Left kidney (tissue), 8 donors: ENCODE measurements at places on chromosomes 7 and 10. TPM values are rescaled to one million over a fixed set of nuclear protein-coding genes. Genes with fewer than 3 reads are reported as not detected.

Gene ASB15
- polyA plus RNA-seq = 2.5 TPM

Gene PRF1
- 0.20 TPM for polyA plus RNA-seq

- DNase-seq = no peak
Measured at GRCh38 chr10:62052276-62052675, 150.8 kb downstream of the ARID5B start.

DNA sequence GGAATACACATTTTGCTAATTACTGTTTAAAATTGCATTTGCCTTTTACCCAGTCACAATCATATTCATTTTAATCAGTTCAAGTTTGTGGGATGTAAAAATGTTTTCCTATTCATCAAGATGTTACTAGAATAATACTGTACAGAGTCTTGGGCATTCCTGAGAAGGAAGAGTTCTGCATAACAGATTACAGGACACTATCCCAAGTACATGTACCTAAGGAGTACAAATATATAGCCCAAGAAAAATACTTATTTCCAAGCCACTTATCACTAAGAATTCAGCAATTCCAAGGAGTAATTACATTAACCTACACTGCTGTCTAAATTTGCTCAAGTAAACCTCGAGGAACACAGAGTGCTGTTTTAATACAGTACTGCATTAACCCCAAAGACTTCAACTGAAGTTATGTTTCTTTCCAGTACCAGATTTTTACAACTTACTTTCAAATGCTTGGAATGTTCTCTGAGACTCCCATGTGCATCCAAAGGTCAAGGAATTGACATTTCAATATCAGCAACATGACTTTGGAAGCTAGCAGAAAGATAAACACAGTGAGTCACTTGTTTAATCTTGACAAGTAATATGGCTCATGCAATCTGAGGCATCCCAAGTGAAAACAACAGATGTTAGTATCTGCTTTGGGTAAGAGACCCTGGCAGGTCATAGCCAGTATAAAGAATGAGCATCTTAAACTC, 125.4 kb upstream of the BET1 start:
- DNase-seq = no peak

DNA sequence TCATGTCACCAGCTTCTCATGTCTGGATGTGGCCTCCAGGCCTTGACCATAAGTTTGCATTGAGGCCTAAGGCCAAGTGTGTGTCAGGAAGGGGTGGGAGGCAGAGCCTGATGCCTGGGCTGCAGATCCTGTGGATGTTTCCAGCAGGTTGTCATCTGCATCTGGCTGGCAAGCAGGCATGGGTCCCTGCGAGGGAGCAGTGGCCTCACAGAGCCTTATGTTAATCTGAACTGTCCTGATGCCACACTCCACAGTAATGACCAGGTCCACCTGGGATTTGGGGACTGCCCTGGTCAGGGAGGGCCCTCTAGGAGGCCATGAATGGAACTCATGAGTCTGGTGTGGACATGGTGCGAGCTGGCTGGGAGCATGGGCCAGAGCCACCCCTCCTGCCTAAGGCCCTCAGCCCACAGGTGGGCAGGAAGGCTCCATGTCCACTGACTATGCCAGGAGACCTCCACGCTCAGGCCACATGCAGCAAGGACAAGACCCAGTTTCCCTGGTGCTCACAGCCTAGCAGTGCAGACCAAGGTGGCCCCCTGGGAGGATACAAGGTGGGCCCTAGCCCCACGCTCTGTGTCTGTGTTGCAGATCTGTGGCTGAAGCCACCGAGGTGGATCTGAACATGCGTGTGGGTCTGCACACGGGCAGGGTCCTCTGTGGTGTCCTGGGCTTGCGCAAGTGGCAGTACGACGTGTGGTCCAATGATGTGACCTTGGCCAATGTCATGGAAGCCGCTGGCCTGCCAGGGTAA, 83.1 kb downstream of the ADCY1 start:
- DNase-seq = no peak

GRCh38 chr7:107967420-107967819, 35.5 kb downstream of the LAMB1 start:
- DNase-seq = no peak

GRCh38 chr7:24834128-24834798, 77.0 kb upstream of the GSDME start:
- DNase-seq = no peak

GRCh38 chr10:102384053-102384452, 11.5 kb upstream of the NFKB2 start:
- DNase-seq = no peak

GRCh38 chr7:124089621-124090020, 56.8 kb upstream of the TMEM229A start:
- DNase-seq = no peak

DNA sequence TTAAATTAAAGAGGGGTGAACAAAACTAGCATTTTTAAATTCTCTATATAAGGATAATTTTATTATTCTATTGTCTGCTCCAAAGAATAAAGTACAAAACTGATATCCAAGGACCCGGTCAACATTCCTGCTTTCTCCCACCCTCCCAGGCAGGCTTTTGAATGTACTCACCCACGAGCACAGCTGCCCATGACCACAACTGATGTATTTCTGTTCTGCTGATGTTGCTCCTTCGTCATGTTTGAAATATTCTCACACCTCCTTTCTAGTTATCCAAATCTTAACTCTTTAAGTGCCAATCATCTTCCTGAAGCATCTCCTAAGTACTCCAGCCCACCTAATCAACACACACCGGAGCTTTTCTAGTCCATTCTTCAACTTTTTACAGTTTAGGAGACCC, 46.7 kb downstream of the CALD1 start:
- DNase-seq = no peak

DNA sequence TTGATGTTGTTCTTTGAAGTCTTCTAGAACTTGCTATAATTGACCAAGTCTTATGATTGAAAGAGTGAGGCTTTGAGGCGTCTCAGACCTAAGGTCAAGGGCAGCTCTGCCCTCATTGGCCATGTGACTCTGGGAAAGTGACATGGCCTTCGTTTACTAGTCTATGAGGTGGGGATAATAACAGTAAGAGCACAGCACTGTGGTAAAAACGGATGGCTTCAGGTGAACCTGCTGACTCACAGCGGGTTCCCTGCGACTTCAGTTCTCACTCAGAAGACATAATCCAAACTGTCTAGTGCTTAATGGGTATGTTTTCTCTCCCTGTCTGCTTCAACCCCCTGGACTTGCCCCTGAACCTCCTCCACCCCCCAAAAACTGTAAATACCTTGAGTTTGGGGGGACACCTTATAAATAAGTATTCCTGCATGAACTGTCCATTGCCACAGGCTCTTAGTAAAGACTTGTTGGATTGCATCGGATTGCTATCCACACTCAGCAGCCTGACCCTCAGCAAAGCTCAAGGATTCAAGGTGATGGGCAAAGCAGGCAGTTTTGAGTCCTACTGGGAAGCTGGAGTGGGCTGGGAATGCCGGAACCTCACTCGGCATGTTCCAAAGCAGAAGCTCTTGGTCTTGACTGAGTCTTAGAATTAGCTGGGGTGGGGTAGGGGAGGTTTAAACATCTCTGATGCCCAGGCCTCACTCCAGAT, 304.6 kb downstream of the KLF6 start:
- no peak for DNase-seq

- no peak for DNase-seq
Measured at GRCh38 chr10:35992107-35992506, 350.0 kb upstream of the FZD8 start.

DNA sequence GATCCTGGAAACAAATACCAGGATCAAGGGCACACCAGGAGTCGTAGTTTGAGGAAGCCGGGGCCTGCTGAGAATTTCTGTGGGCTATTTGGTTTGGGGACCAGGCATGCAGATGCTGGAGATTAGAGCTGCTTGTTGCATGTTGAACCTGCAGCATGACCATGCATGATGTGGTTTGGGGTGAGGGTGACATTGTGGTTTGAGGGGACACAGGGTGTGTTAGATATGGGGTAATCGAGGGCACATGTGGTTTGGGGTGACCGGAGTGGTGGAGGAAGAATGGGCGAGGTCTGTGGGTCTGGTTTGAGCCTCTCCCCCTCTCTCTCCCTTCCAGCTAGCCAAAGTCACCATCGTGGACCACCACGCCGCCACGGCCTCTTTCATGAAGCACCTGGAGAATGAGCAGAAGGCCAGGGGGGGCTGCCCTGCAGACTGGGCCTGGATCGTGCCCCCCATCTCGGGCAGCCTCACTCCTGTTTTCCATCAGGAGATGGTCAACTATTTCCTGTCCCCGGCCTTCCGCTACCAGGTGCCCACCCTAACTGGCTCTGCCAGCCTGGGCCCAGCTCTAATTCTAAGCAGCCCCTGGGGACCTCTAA, 10.2 kb downstream of the NOS3 start:
- no peak for DNase-seq

DNA sequence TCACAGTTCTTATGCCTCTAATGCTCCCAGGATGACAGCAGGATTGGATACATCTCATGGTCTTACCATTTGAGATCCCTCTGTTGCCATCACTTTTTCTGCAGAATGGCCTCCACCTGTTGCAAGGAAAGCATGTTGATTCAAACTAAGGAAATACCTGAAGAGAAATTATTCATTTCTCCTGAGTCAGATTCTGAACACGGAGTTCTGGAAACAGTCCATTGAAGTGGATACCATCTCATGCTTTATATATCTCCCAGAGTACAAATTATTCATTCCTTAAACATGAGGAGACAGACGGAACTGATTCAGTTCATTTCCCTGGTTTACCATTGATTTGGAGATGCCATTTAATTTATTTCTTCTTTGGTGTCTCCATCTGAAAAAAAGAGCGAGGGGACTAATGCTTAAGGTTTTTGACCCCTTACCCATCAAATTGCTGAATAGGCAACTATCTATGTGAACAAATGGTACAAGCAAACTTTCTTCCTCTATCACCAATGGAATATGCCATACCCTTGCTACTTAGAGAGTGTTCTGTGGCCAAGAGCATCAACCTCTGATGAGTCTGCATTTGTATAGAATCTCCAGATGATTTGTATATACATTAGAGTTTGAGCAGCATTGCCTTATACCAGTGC, 305.0 kb upstream of the LRGUK start:
- DNase-seq = no peak

GRCh38 chr7:11911900-11912299, 79.9 kb upstream of the THSD7A start:
- DNase-seq = no peak

DNA sequence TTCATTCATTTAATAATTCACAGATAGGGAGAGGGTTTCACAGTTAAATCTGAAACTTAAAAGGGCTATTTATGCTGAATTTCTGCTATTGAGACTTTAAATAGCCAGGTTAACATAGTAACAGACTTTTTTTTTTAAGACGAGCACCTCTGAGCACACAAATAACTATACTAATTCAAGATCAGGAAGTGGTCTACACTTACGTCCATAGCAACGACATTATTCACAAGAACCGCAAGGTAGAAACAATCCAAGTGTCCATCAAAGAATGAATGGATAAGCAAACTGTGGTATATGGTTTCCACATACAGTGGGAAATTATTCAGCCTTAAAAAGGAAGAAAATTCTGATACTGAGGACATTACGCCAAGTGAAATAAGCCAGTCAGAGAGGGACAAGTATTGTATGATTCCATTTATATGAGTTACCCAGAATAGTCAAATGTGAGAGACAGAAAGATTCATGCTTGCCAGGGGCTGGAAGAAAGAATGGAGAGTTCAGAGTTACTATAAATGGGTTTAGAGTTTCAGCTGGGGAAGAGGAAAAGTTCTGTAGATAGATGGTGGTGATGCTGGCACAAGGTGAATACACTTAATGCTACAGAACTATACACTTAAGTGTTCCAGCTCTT, 140.3 kb upstream of the LAMB4 start:
- no peak for DNase-seq

DNA sequence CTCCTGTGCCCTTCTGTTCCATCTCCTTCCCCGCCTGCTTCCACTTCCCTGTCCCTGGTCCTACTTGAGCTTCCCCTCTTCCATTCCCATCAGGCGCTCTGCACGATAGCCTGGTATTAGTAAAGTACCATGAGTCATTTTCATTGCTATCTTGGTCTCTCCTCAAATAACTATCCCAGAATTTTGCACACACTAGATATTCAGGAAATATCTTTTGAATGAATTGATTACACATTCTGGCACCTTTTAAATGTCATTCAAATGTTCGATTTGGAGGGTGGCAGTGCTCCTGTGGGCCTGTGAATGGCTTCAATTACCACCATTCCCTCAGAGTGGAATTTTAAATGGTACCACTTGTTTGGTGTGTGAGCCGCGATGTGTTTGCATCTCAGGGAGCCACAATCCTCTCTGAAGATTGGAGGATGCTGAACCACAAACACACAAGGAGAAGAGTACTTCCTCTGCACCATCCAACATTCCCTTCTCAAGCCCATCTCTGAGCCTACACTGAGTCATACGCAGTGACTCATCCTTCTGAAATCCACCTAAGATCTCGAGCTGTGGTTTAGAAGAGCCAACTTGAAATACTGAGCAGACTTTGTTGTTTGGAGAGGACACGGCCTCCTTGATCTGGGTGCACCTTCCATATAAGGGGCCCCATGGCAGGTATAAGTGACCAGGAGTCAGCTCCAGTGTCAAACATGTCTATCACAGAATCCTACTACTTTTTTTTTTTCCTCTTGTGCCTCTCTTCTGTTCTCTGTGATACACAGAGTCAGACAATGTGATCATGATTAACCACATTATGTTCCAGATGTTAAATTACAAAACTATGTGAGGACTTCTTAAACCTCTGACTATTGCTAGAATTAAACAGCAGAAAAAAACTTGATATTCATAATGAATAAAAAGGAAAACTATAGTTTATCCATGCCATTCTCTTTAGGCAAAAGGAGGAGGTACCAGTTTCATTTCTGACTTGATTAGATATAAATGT, 81.9 kb downstream of the BMPER start:
- DNase-seq = no peak

DNA sequence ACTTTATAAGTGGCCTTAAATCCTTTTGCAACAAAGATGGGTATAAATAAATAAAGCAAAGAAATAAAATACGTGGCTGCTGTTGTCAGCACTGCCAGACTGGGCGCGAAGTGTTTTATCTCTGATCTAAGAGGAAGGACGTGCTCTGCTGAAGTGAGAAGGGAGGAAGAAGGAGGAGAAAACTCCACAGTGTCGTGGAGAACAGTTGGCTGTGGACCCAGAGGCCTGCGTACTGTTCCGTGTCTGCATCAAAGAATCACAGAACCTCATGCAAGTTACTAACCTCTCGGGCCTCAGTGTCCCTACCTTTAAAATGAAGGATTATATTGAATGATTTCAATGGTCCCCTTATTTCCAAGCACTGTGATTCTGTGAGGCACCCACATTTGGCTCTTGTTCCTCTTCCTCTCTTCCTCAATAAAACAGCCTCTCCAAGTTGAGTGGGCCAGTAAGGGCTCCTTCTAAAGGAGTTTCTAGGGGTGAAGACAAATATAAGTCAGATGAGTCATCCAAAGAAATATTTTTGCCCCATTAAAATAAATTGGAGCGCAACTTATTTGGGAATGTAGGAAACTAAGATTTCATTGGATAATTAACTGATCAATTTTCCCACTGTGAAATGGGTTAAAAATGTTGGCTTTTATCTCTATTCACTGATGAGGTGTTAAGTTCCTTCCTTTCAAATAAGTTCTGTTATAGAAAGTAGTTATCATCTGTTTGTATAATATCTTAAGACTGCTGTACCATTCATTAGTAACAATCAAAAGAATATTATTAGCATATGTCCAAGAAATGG, 126.9 kb upstream of the EFCAB10 start:
- no peak for DNase-seq

- DNase-seq = peak; percentile 91
Measured at GRCh38 chr10:72272689-72273409, 875 bp upstream of the DDIT4 start.
